ENCODE measurements at places on chromosomes 12 and 14.

- DNase-seq: no peak
Observed at GRCh38 chr14:38481952-38482678, 226.2 kb upstream of the CLEC14A start.

DNA sequence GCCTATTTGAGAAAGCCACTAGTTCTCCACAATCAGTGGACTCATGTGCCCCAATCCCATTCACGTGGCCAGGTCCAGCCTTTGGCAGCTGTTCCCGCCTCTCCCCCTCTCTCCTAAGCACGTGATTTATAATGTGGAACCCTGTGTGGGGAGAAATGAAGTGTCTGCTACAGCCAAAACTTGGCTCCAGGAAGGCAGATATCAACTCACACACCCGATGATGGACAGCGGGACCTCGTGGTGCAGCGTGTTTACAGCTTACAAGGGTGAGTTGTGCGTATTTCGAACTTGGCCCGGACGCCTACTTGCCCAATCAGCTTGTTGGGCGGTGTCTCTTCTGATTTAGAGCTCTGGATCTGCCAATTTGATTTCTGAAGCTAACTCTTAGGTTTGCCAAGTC is 38.1 kb upstream of the FAM181A start:
- no peak for DNase-seq

GRCh38 chr12:34294671-34295365 is 272.5 kb downstream of the ALG10 start:
- no peak for DNase-seq

GRCh38 chr12:112813836-112814235 is 22.3 kb downstream of the RPH3A start:
- no peak for DNase-seq

GRCh38 chr14:70425354-70425753 is 8.5 kb upstream of the SYNJ2BP start:
- DNase-seq: peak; percentile 52

- DNase-seq: no peak
Observed at GRCh38 chr14:51118993-51119392, 24.1 kb upstream of the TRIM9 start.

GRCh38 chr14:41925409-41925808 is 318.7 kb downstream of the LRFN5 start:
- DNase-seq: peak; percentile 80

DNA sequence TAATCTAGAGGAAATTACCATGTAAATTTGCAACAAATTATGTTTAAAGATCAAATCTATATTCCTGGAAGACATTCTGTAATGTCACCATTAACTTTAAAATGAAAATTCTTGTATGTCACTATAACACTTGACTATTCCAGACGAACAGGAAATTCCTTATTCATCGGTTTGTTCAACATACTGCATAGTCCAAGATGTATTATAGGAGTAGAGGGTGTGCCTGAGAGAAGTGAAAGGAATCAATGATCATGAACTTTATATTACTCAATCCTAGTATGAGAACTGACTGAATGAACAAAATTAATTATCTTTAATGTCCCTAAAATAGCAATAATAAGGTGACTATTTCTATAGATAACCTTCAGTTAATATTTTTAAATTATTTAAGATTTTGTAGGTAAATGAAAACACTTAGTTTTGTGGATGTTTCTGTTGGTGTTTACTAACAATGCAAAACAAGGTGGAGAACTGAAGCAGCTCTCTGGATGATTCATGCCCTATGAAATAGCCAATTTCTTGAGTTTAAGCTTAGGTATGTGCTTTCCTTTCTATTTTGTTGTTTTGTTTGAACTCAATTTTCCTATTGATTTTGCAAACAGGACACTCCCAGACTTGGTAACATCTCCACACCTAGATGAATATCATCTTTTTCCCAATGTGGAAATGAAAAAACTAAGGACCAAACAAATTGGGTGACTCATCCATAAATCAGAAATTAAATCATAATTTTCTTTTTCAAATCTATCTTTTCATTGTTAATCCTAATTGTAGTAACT is 18.2 kb upstream of the ITPR2 start:
- no peak for DNase-seq

DNA sequence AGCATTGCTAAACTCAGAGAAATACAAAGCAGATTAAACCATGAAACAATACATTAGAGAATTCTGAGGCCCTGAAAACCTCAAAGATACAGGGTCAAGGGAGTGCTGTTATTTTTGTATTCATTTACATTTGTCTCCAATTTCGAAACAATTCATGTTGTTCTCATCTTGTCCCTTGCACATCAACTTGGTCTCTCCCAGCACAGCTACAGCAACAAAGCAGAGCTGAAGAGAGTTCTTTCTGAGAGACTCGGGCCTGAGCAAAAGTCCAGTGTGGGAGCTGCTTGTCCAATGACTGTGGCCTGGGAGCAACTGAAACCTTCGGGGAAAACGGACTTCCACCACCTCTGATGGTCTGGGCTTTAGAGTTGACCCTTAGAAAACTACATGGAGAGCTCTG is 79.4 kb upstream of the CDKN3 start:
- no peak for DNase-seq

- DNase-seq: no peak
Observed at GRCh38 chr12:26062566-26062965, 62.3 kb downstream of the BHLHE41 start.

DNA sequence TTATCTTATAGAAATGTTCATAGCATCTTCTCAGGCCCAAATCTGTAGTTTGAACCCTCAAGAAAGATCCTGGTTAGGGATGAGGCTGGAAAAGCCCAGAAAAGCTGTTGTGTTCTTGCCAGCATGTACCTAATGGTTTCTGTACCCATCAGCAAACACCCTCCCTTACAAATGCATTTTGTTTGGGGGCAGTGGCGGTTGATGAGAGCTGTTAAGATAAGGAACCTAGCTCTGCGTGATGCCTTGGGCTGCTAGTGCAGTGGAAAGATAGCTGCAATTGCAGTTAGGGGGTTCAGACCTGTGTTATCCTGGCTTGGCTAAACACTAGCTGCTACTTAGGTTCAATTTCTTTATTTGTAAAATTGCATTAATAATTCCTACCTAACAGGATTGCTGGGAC is 3.6 kb downstream of the TPH2 start:
- DNase-seq: no peak

GRCh38 chr12:132653567-132654290 is 33.4 kb downstream of the POLE start:
- DNase-seq: no peak

GRCh38 chr12:110869803-110870202 is 23.0 kb downstream of the CCDC63 start:
- DNase-seq: no peak

GRCh38 chr14:70741482-70741881 is 67.8 kb downstream of the MAP3K9 start:
- no peak for DNase-seq

DNA sequence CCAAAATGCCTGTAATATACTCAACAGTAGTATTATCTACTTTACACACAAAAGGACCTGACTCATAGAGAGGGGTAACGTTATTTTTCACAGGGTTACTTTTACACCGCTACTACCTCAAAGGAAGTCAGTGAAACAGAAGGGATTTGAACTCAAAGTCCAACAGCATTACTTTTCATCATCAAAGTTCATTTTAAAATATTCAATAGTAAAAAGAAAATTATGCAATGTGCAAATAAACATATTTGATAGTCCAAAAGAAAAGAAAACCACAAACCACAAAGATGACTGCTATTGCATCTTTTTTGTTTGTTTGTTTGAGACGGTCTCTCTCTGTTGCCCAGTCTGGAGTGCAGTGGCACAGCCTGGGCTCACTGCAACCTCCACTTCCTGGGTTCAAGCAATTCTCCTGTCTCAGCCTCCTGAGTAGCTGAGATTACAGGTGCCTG is 15.5 kb downstream of the KIF21A start:
- DNase-seq: no peak

GRCh38 chr12:53703756-53704155 is 23.5 kb downstream of the CALCOCO1 start:
- DNase-seq: no peak

GRCh38 chr12:41286426-41286825 is 98.3 kb downstream of the PDZRN4 start:
- no peak for DNase-seq

- DNase-seq: no peak
Observed at GRCh38 chr14:87008965-87009364, 984.0 kb downstream of the GALC start.

DNA sequence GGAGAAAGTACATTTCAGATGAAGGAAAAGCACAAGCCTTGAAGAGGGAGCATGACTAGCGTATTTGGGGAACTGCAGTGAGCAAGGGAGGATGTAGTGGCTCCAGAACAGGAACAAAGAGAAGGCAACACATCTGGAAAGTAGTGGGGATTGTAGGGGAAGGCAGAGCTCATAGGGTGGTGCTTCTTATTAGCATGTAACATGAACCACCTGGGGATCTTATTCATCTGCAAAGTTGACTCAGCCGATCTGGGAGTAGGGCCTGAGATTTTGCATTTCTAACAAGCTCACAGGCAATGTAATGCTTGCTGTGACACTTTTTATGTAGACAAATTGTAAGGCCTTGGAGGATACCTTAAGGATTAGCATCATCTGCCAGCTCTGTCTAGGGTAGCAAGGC is 447.3 kb downstream of the NELL2 start:
- DNase-seq: no peak

- no peak for DNase-seq
Observed at GRCh38 chr14:59133709-59134108, 54.8 kb upstream of the DAAM1 start.

DNA sequence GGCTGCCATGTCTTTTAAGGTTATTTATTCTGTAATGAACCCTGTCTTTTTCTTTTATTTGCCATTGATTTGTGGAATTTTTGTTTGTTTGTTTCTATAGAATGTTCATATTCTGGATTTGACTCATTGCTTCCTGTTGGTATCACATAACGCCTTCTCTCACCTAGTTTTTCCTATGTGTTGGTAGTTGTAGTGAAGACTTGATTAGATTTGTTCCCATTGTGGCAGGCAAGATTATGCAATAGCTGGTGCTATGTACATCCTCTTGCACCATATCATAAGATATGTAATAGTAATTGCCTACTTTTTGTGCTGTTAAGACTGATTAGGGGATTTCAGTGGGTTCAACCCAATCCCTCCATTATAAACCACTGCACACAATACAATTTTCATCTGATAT is 3.9 kb upstream of the KRT6B start:
- no peak for DNase-seq

DNA sequence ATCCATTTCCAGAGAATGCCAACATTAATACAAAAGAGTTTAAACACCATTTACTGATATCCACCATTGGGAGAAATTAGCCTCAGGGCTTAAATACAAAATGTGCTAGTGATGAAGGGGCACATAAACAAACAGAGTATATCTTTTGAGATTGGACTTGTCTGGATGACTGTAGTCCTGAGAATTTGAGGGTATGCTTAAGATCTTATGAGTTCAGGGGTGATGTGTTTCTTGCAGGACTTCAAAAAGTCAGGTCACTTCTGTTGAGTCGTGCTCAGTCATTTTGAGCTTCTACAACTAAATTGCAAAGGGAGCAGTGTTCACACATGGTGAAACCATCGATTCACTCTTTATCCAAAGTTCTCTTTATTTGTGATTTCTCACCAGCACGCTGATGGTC is 425.7 kb downstream of the ATP23 start:
- no peak for DNase-seq

- DNase-seq: peak; percentile 91
Observed at GRCh38 chr14:78327426-78328221, 157.5 kb downstream of the NRXN3 start.

DNA sequence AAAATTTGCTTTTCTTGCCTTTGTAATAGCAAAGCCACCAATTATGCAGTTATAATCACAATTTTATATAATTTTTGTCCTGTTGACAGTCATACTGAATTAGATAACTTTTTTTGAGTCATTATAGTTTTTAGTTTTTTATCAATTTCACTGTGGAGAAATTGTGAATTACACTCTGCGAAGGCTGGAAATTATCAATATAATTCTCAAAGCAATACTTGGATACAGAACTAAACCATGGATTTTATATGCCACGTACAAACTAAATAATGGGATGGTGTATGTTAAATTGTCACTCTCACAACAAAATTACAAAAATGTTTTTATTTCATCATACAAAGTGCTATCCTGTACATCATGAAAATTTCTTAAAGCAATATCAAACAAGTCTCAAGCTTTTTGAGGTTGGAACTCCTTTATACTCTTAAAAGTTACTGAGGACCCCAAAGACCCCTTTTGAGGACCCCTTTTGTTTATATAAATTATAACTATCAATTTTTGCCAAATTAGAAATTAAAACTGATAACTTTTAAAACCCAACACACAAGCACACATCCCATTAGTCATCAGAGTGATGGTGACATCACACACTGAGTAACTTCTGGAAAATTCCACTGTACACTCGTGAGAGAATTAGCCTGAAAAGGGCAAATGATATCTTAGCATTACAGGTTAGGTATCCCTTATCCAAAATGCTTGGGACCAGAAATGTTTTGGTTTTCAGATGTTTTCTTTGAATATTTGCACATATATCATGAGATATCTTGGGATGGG is 19.8 kb upstream of the AQP2 start:
- DNase-seq: no peak

- no peak for DNase-seq
Observed at GRCh38 chr12:52694151-52694550, 9.2 kb downstream of the KRT77 start.

DNA sequence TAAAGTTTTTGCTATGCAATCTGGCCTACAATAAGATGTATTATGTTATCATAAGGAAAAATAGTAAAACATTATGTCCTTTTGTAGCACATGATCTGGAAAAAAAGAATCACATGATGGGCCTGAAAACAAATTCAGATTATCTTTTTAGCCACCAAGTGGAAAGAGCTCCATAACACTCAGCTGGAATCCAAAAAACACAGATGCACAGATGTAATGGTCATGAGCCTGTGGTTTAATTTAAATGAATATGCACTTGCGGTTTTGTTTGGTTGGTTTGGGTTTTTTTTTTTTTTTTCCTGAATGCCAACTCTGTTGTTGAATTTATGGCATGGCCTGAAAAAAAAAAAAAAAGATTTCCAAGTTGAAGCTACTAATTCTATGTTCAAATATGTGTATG is 4.1 kb downstream of the KCNC2 start:
- no peak for DNase-seq

- no peak for DNase-seq
Observed at GRCh38 chr14:52876806-52877205, 74.0 kb downstream of the FERMT2 start.

- no peak for DNase-seq
Observed at GRCh38 chr12:18141048-18141982, 51.3 kb upstream of the RERGL start.

GRCh38 chr12:77788231-77789168 is 42.2 kb upstream of the NAV3 start:
- DNase-seq: no peak

GRCh38 chr12:106135781-106136180 is 3.0 kb downstream of the NUAK1 start:
- DNase-seq: no peak

GRCh38 chr12:69840727-69841126 is 15.7 kb downstream of the MYRFL start:
- no peak for DNase-seq

GRCh38 chr12:111556676-111557075 is 42.4 kb downstream of the ATXN2 start:
- no peak for DNase-seq

GRCh38 chr14:103526247-103526913 is 2.6 kb upstream of the TRMT61A start:
- DNase-seq: no peak
